ENCODE measurements at places on chromosomes 6 and 20.

GRCh38 chr6:74755778-74756177, 450.1 kb downstream of the COL12A1 start:
- no peak for DNase-seq

GRCh38 chr6:51531623-51532022, 555.8 kb downstream of the PKHD1 start:
- DNase-seq, result no peak

DNA sequence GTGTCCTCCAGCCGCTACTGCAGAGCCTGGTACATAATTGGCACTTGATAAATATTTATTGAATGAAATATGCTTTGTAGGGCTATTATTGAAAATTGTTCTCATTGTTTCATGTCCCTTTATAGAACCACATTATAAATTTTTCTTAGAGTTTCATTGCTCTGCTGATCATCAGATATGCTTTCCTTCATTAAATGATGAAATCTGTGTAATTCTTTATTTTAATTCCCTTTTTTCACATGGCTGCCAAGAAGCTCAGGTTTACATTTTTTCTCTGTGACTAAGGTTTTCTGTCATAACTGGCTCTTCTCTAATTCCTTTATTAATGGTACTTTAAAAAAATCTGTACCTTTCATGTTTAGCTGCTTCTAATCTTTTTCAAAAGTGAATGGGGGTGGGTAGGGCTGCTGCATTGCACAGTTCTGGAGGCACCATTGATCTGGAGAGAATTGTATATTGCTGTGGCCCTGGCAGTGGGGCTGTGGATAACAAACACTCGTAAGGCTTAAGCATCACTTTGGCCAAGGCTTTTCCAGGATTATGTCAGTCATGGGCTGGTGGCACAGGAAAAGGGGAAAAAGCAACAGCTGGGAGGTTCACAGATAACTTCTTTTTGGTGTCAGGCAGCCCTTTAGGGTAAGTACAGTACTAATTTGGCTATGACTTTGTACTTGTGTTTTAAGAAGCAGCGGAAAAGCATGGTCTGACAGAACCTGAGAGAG, 43.8 kb downstream of the ARFGEF2 start:
- no peak for DNase-seq

DNA sequence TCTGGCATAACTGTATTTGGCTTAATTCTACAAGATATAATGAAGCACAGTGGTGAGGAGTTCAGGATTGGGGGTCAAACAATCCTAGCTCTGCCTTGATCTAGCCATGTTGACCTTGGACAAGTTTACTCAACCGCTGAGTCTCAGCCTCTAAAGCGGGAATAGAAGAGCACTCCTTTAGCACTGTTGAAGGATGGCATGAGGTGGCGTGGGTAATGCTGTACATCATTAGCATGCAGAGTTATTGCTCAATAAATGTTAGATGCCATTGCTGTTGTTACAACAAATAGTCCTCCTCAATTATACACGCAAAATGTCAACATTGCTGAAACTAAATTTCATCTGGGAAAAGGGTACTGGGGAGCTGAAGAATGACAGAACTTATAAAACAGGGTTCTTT, 78.6 kb downstream of the KIF13A start:
- DNase-seq, result no peak

DNA sequence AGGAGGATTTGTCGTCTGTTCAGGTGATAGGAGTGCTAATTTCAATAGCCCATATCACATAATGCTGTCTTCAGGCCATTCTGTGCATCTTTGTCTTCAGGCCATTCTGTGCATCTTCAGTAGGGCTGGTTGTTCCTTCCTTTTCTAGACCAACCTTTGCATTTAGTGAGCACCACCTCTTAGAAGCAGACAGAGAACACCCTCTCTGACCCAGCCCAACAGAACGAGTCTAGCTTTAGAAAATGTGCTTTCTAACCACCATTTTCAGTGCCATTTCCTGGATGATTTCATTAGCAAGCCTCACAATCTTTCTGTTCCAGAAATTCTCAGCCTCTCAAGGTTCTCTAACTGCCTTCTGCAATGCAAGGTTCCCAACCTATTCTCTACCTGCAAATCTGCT, 215.3 kb upstream of the KCNQ5 start:
- no peak for DNase-seq

- no peak for DNase-seq
Measured at GRCh38 chr6:161308075-161308655, 34.3 kb upstream of the AGPAT4 start.

DNA sequence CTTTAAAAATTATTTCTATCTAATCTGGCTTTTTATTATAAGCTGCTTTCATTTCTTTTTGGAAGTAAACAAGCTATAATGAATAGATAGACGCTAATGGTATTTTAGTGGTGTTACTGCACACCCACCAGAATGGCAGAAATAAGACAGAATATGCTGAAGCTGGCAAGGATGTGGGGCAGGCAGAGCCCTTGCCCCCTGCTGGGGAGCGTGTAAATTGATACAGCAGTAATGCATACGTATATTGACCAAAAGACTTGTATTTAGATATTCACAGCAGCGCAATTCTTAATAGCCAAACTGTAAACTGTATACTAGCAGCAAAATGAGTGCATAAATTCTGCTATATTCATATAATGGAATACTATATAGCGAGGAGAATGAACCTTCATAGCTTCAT, 35.3 kb downstream of the TMEM181 start:
- no peak for DNase-seq

DNA sequence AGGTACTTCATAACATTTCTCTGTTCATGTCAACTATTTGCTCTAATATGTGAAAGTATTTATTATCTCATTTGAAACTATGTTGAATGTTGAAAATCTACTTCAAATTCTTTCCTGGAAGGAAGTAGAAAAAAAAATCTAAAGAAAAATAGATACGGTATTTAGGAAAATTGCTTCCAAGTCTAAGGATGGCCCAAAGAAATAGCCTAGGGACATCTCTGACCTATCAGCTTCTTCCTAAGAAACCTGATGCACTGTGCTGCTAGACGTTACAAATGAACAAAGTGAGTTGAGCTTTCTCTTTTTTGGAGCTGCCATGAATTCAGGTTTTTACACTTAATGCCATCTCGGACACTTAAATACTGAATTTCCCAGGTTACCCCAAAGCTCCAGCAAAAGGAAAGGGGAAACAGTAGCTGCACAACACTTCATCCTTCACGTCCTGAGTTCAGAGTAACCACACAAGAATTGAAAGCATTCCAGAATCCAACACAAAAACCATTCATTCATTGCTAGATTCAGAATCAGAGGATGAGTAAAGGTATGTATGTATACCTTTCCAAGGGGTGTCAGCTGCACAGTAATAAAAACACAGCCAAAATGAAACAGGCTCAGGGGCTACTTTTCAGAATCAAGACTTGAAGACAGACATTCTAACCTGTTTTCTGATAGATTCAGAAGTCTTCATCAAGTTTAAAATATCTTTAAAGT, 7.9 kb downstream of the RMND1 start:
- DNase-seq, result no peak

DNA sequence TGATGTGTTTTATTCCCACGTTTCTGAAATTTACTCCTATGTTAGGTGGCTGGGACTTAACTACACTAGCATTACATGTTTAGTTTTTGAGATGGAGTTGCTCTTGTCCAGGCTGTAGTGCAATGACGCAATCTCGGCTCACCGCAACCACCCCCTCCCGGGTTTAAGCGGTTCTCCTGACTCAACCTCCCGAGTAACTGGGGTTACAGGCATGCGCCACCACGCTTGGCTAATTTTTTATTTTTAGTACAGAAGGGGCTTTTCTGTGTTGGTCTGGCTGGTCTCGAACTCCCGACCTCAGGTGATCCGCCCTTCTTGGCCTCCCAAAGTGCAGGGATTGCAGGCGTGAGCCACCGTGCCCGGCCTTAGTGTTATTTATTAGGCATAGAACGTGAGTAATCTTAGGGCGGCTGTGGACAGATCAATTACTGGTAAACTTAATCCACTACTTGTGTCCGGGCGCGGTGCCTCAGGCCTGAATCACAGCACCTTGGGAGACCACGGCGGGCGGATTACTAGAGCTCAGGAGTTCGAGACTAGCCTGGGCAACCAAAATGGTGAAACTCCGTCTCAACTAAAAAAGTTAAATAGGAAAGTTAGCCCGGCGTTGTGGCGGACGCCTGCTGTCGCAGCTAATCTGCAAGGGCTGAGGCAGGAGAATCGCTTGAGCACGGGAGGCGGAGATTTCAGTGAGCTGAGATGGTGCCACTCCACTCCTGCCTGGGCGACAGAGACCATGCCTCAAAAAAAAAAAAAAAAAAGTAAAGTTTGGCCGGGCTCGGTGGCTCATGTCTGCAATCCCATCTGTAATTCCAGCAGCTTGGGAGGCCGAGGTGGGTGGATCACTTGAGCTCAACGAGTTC, 123.7 kb upstream of the BTN3A2 start:
- no peak for DNase-seq

GRCh38 chr6:60867548-60867947, 1418.5 kb downstream of the KHDRBS2 start:
- no peak for DNase-seq

DNA sequence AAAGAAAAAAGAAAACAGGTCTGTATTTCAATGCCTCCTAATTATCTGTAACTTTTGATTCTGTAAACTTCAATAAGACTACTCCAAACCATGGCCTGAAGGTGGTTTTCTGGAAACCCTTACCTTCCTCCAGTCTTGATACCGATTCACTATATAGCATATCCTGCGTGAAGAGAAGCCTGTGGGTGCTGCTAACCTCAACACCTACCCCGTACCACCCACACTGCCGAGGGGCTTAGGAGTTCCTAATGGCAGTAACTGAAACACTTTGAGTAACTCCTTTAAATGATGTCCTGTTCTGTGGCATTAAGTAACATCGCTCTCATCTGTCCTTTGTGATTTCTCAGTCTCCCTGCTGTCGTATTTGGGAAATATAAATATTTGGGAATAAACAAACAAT, 104.5 kb upstream of the CARMIL1 start:
- no peak for DNase-seq

DNA sequence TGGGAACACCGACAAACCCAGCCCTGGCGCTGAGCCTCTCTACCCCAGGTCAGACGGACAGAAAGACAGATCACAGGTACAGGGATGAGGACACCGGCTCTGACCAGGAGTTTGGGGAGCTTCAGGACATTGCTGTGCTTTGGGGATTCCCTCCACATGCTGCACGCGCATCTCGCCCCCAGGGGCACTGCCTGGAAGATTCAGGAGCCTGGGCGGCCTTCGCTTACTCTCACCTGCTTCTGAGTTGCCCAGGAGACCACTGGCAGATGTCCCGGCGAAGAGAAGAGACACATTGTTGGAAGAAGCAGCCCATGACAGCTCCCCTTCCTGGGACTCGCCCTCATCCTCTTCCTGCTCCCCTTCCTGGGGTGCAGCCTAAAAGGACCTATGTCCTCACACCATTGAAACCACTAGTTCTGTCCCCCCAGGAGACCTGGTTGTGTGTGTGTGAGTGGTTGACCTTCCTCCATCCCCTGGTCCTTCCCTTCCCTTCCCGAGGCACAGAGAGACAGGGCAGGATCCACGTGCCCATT, 15.3 kb downstream of the VEGFA start:
- DNase-seq, result no peak

DNA sequence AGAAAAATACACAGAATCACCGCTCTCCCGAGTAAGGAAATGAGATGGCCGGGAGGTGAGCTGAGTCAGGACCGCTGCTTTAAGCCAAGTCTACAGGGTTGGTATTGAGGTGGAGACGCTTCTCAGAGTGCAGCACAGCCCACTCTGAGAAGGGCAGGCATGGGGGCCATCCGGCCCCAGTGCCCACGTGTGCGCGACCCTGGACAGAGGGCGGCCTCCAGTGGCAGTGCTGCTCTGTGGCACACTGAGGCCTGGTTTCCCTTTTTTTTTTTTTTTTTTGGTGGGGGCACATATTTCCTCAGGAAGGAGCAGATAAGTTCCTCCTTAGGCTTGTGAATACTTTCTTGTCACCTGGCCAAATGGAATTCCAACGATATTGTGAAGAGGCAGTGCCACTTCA, 88.8 kb downstream of the FOXC1 start:
- no peak for DNase-seq

DNA sequence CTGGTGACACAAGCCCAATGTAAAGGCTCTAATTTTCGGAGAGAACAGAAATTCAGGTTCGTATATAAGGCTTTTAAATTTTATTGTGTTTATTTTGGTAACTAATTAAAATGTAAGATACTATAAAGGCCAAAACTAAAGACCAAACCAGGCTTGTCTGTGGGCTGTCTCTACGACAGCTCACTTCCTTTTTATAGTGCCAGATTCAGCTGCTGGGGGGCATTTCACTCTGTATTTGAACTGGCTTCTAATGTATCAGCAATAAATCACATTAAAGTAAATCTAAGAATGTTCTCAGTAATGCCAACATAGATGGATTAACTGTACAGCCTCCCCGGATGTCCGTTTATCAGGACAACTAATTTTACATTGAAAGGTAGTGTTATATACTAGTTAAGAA, 31.1 kb upstream of the STXBP5 start:
- no peak for DNase-seq

DNA sequence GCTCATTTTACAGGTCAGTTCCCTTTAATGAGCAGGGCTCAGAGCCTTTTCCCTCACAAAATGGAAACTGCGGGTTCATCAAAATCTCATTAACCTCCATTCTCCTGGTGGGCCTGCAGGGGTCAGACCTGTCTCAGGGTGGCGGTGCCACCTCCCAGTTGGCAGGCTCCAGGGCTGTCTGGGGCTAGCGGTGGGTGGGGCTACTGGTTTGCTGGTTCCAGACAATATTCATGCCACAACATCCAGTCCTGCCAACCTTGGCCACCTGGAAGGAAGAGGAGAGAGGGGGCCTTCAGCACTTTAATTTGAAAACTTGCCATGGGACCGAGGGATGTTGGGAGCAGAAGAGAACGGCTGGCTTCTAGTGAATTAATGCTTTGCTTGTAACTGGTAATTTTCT, 41.9 kb upstream of the CTNNBL1 start:
- DNase-seq, result no peak

DNA sequence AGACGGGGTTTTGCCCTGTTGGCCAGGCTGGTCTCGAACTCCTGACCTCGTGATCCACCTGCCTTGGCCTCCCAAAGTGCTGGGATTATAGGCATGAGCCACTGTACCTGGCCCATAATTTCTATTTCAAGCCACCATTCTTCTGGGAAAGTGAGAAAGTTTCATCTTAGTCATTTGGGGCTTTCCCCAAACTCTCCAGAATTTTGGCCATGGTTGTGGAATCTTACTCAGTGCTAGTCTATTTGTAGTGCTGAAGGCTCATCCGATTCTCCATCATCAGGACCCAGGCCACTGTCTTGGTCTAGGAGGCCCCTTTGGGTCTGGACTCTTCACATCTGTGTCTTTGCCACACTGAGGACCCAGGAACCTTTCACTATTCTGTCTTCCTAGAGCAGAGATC, 164.9 kb downstream of the EYA2 start:
- DNase-seq, result no peak
